ENCODE measurements at places on chromosomes 5 and 9.

DNA sequence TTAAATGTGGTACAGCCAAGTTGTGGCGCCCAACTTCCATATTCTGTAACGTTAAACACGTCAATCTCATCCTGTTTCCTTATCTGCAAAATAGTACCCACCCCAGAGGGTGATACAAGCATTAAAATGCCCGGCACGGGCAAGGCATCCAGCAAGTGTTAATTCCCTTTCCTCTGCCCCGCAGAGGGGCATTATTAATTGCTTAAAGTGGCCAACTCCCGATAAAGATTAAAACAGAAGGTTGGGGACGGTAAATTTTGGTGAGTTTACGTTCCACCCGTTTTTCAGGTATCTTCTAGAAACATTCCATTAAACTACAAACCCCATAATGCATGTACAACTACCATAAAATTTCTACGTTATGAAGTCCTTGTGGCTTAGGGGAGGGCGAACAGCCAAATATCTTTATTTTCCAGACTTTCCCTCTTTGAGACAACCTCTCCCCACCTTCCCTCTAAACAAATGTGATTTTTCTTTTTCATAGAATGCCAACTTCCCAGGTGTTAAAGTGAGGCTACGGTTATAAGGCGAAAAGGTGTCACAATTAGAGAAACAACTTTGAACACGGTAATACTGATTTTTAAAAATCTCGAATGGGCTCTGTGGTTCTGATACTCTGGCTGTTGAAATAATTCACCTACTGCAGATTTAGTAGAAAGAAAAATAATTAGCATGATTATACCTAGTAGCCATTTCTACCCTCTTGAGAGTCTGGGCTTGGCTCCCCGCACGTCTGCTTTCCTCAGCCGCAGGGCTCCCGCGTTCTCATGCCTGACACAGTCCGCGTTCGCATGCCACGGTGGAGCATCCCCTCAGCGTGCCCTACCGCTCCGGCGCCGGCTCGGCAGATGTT is 1.2 kb upstream of the GPBP1 start:
- DNase-seq: no peak

DNA sequence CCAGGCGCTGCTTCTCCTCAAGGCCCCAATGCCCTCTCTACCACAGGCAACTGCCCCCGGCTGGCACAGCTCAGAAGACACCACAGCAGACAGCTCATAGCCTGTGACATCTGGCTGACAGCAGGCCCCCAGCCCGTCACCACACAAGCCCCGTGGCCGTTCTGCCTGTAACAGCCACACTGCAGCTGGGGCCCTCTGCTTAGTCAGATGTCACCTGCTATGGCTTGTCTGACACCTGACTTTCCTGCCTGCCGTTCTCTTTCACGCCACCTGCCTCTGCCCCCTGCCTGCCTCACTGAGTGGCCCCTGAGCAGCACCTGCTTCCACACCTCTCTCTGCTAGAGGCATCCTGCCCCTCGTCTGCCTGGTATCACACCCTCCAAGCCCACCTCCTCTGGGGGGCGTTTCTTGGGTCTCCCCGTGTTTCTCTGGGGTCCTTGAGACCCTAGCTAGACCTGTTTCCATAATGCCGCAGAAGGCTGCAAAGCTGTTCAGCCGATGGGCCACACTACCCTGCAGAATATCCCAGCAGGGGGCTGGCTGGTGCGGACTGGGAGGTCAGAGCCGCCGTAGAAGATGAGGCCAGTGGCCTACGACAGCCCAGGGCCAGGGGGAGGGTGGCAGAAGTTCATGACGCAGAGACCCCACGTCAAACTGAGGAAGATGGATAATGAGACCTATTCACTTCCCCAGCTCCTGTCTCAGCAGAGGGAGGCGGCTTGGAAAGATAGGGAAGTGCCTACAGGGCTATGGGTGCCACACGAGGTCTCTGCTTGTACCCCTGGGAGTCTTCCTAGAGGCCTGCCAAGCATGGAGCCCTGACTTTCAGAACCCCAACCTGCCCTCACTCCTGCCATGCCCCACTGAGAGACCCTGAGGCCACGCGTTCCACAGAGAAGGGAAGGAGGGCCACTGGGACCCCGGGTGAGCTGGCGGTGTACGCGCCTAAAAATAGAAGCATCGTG is 95.1 kb downstream of the ZNF354C start:
- no peak for DNase-seq

GRCh38 chr9:2066312-2067273 is 51.4 kb downstream of the SMARCA2 start:
- DNase-seq: peak; percentile 27

DNA sequence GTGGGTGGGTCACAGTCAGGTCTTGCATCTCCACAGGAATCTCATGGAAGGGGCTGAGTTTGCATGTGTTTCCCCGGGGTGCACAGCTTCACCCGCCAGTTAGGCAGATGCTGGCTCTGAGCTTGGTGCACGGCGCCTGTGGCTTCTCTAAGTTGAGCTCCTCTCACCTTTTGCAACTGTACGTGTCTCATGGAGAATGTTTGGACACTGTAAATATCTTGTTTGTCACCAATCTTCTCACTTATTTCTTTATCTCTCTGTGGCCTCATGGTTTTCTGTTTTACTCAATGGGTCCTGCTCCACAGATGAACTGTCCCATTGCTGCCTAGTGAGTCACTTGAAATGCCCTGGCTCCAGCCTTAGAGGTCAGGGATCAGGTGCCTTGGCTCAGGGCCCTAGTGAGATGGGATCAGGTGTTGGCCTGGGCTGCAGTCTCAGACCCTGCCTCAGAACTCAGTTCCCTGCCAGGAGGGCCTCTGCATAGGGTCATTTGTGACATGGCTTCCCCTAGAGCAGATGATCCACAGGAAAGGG is 61.6 kb downstream of the WNK2 start:
- no peak for DNase-seq

Data from CD4-positive, alpha-beta T cell treated with Interleukin-6 at 100 ng/mL for 8 hours (primary cell).